CD4-positive, alpha-beta T cell treated with Interleukin-4 for 4 hours (primary cell): ENCODE measurements at places on chromosomes 11 and 22.

DNA sequence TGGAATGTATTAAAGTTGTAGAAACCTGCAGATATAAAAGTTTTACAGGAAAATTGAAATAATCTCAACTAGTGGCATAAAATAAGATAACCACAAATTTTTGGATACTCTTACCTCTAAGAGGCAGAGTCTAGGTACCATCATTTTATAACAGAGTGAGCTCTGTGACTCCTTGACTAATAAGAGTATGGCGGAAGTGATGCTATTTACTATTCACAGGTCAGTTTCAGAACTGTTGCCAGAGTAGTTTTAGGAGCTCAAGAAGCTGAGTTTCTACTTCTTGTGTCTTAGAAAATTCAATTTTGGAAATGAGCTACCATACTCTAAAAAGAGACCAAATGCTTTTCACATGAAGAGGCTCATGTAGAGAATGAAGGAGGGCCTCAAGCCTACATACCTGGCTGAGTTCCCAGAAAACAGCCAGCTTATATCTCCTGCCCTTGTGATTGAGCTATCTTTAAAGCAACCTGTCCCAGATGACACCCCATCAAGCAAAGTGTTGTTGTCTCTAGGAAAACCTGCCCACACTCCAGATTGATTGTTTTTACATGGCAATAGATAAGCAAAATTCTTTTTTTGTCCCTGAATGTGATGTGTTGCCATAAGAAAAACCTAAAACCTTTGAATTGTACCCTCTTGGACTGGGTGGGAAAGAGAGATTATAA, 712.8 kb upstream of the CNTN5 start:
- DNase-seq, result no peak

GRCh38 chr11:26971961-26972360, 22.0 kb upstream of the FIBIN start:
- DNase-seq, result no peak

DNA sequence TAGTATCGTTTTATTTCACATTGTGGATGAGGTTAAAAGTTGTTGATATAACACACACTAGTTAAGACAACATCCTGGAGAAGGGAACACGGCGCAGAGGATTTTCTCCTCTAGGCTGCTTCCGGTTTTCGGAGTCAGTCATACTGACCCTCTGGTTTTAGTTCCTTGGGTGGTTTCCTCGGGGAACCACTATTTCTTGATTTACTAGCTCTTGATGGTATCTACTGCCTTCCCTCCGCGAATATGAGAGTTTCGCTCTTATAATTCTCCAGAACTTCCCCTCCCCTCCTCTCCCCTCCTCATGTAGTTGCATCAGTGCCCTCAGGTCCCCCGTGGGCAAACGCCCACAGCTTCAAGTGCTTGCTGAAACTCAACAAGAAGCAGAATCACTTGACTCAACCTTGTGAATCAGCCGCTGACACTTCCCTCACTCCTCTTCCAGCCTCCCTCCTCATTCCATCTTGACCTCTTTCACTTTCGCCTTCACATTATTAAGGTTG, 15.9 kb upstream of the APOBEC3A start:
- DNase-seq, result peak; percentile 62

DNA sequence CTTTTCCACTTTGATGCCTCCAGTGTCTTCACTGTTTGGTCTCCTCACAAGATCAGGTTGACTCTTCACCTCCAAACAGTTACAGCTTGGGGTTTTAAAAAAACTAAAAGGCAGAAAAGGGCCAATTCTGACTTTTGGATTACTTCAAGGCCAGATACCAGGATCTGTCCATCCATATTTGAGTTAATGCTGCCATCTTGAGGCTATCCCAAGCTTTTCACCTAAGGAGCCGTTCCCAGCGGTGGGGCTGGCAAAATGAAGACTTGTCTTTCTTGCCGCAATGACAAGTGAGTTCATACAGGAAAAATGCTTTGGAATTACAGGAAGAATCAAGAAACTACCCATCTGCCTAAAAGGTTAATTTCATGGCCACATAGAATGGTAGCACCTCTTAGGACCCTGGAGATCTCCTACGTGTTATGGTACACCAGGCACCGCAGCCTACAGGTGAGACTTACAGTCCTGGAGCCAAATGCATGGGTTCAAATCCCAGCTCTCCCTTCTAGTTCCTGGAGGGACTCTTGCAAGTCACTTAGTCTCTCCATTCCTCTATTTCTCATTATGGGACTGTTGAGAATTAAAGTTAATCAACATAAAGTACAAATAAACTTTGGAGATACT, 6.0 kb upstream of the OR5B21 start:
- DNase-seq, result peak; percentile 21

DNA sequence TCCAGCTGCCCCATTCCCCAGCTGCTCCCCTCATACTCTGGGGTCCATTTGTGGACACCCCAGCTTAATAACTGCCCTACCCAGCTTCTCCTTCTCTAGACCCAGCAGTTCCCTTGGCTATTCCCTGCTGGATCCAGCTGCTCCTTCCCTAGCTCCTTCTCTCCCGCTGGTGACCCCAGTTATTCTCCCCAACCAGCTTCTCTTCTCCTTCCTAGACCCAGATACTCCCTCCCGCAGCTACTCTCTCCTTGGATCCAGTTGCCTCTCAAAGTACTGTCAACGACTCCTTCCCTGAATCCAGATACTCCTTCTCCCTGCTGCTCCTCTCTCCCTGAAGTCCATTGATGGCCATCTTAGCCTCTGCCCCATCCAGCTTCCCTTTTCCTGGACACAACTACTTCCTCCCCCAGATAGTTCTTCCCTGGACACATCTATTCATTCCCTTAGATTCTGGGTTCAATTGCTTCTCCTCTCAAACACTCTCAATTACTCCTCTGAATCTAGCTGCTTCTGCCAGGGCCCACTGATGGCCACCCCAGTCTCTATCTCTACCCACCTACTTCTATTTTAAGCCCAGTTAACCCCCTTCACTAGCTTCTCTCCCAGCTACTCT, 11.6 kb downstream of the SELENOM start:
- no peak for DNase-seq

DNA sequence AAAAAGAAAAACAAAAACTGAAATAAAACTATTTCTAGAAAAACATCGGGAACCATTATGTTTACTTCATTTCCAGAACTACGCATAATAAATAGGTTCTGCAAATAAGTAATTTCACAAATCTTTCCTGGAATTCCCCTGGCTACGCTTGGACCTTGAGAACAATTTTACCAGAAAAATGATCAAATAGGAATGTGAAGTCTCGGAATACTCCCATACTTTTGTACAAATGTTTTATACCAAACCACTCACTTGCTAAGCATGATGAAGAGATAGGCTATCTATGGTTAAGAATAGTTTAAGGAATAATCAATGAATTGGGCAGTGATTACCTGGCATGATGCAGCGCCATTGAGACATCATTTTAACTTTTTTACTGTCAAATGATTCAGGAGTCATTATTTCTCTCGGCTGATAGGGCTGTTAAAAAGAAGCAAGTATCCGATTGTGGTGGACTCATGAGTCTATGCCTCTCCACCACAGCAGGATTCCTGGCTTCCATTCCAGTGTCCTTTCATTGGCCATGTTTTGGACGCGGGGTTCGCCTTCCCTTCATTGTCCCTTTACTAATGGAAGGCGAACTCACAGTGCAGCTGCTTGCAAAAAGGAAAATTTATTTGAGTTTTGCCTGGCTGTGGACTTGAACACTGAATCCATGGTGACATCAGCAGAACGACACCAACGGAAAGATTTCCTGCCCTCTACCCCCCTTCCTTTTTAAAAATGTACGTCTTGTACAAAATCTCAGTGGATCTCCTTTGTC, 39.9 kb upstream of the BLID start:
- DNase-seq, result no peak

GRCh38 chr22:47619631-47620030, 857.2 kb downstream of the TBC1D22A start:
- no peak for DNase-seq

DNA sequence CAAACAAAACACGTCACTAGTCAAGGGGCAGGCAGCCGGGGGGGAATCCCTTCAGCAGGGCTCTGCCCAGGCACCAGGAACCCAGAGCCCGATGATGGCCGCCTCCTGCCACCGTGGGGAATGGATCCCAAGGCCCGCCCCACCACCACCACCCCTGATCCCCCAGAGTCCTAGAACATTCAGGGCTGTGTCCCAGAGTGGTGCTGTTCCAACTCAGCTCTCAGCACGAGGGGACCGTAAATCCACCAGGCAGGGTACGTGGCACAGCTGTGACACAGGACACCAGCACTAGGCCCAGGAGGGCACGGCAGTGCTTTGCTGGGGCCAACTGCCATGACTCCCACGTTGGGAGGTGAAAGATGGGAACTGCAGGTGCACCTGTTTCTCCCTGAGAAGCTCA, 29.6 kb downstream of the ANO1 start:
- no peak for DNase-seq

DNA sequence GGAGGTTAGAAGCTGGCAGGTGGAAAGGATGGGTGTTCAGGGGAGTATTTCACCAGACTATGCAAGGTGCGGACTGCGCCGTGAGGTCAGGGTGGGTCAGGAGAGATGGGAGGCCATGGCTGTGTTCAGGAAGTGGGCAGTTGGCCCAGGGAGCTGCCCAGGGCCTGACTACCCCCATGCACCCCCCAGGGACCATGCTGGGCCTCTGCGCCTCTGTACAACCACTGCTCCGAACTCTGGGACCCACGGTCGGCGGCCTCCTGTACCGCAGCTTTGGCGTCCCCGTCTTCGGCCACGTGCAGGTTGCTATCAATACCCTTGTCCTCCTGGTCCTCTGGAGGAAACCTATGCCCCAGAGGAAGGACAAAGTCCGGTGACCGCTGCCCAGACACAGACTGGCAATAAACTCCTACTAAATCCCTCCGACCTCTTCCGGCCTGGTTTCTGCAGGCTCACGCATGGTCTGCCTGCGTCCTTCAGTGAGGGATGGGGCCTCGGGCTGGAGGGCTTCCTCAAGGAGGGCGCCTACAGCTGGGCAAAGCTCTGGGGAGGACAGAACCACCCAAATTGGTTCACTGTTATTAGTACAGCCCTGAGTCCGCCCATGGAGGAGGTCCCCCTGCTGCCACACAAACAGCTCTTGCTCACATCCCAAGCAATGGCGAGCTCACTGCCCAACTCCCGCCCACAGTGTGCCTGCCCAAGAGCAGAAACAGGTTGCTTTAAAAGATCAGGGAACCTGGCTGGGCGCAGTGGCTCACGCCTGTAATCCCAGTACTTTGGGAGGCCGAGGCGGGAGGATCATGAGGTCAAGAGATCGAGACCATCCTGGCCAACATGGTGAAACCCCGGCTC, 4.2 kb downstream of the PHLDA2 start:
- DNase-seq, result no peak

DNA sequence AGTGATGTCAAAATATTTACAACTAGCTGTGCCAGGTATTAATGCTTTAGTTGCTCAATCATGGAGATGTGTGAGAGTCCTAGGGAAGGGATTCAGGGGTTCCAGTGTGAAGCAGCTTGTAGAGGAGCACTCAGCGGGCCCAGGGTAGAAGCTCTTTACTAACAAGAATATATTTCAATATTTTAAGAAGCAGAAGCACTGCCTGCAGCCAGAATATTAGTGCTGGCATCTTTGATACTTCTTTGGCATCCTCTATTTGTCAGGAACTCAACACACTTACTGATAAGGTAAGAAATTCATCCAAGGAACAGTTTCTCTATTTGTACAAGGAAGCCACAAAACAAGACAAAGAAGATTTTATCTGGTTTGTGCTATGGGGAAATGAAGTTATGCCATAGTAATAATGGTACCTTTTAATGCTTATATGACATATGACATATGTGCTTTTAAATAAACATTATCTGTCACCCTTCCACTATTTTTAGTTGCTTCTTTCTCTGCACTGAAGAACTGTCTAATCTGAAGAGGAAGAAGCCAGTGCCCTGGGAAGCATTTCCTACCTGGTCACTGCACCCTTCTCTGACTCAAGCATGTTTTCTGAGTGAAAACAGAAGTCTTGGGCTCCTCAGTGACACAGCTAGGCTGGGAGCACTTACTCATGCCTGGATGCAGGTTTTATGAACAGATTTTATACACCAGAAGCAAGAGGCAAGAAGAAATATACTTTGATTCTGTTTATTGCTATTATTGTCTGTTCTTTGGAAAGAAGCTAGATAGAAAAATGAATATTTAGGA, 388.1 kb upstream of the CCDC90B start:
- no peak for DNase-seq

DNA sequence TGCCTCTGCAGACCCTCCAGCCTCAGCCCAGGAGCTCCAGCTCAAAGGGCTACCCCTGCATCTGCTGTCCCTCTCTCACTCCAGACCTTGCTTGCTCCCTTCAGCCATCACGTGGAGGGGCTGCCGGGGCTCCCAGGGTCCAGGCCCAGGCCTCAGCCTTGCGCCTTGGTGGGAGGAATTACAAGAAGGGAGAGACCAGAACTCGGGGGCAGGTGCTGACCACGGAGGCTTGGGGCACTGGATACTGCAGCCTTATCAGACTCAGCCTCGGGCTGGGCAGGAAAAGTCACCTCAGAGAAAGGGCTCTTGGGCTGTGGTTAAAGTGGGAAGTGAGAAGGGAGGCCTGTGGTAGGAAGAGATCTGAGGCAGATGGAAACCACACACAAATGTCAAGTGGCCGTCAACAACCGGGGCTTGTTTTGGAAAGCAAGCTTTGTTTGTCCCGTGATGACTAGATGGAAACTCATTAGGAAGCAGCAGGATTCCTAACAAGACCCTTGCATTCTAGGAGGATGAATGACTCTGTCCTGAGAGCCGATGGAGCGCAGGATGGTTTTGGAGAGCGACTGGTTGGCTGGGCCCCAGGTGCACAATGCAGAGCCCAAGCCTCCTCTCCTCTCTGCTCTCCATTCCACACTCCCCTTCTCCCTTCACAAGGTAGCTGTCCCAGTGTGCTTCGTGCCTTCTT, 1321.7 kb downstream of the TBC1D22A start:
- DNase-seq, result no peak

- no peak for DNase-seq
These were observed 32.9 kb downstream of the USP35 start for GRCh38 chr11:78221396-78222315.

GRCh38 chr11:99198215-99198614, 177.5 kb downstream of the CNTN5 start:
- no peak for DNase-seq

DNA sequence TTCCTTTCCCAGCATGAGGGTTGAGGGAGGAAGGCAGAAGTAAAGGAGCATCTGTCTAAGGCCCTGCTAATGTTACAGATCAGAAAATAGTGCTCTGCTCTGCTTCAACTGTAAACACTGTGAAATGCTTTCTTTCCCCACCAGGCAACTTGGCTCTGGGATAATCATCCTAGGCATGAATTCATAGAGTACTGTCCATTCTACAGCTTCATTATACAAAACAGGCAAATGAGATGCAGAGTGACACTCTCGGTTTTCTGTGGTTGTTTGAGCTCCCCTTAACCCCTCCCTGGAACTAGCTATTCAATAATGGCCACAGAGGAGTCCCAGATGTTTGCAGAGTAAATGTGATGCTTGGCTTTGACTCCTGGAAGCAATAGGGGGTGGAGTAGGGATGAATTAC, 184.3 kb upstream of the CTSC start:
- DNase-seq, result no peak

- no peak for DNase-seq
These were observed 339.3 kb upstream of the SYN3 start for GRCh38 chr22:33397381-33397907.

DNA sequence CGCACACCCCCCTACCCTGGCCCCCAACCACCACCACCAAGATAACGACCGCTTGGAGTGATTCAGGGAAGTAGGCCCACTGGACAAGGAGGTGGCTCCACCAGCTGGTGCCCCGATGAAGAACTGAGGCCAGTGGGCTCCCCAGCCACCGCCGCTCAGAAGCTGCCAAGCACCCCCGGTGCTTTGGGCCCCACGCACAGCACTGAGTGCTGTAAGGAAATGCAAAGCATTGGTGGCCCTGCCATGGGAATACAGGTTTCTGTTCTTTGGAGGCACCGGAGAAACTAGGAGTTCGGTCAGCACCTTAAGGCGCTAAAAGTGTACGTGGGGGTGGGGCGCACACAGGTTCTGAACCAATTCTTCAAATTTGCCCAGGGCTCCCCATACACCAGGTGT, 664 bp upstream of the PRSS23 start:
- no peak for DNase-seq
